HCEC 1CT (cell line): ENCODE measurements at places on chromosomes 6 and 20.

- no peak for DNase-seq
These were observed 102.7 kb downstream of the BMP5 start for GRCh38 chr6:55772730-55773129.

DNA sequence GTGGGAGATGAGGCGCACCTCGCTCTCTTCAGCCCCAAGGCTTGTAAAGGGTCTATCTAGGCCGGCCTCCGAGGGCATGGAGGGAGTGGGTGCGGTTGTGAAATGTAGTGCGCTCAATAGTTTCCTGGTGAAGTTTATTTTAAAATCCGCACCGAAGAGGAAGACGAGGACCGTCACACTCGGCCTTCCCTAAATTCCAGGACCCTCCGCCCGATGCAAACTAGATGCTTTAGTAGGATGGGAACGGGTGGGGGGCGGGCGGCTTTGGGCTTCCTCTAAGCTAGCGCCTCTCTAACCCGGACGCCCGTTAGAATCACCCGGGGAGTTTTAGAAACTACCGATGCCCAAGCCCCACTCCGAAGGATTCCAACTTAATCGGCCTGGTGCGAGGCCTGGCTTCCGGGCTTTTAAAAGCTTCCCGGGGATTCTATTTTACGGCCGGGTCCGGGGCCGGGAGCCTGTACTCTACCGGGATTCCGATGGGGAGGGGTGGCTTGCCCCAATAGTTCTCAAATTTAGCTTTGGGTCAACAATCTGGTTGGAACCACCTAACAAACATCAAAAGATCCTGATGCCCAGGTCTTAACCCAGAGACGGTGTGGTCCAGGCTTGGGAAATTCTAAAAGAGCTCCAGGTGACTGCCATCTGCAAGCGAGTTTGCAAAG lies 548 bp upstream of the BCAS4 start:
- DNase-seq: no peak

DNA sequence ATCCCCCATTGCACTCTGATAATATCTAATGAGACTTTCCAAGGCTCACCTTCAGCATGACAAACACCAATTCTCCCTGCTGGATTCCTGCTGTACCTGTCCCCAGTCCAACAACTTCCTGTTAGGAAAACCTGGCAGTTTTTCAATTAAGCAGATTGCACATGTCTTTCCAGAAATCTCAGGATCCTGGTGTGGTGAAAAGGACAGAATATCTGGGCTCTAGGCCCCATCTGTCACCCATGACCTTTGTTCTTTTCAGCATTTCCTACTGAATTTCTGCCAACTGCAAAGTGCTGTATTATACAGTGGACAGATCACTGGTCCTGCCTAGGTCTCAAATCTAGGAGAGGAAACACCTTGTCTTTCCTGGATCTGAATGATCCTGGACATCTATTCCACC lies 27.7 kb upstream of the DTNBP1 start:
- no peak for DNase-seq

DNA sequence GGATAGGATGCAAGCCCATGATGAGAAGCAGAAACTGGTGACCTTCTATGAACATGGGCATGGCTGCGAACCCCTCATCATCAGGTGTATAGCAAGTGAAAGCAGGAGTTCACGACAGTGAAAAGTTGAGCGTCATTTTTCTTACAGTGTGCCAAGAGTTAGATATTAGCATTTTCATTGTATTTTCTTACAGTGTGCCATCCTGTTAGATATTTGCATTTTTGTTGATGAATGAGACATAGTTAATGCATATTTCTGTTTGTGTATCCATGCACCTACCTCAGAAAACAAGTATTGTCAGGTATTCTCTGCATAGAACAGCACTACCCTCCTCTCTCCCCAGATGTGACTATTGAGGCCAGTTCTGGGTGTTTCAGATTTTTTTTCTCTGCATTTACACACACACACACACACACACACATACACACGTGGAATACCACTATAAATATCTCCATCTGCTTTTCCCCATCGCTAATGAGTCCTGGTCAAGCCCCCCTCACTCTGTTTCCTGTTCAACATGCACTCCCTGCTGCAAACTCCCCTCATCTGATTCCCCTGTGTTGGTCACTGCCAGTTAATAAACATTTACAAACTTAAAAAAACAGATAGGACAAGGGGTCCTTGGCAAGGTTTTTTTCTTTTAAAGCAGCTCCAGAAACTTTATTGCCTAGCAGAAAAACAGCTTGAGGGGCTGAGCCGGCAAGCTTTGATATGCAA lies 41.7 kb downstream of the PLN start:
- DNase-seq: no peak

- no peak for DNase-seq
These were observed 90.3 kb downstream of the ARHGAP18 start for GRCh38 chr6:129619579-129620233.

- peak; percentile 81 for DNase-seq
These were observed 2.7 kb upstream of the HACE1 start for GRCh38 chr6:104862456-104862855.

DNA sequence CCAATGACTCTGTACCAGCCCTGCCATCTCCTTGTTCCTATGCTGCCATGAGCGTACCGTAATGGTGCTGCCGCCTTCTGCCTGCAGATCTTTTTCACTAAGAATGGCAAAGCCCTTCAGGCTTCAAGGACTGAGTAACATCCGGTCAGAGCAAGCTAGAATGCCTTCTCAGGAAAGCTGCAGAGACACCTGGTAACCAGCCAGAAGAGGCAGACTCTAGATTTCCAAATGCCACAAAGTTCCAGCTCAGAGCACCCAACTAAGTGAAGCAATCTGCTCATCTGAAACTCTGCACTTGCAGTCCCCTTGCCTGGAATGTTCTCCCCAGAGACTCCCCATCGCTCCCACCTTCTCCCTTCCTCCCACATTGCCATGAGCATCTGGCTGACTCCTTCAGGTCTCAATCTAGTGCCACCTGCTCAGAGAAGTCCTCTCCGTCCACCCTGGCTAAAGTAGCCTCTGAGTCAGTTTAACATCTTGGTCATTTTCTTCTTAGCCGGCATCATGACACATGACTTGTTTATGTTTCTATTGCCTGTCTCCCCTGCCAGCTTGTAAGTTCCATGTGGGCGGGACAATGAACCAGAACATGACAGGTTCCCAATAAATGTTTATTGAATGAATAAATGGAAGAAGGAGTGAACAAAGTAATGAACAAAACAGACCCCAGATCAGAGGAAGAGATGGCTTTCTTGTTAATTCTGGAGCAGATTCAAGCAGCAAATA lies 6.9 kb upstream of the OCSTAMP start:
- DNase-seq: peak; percentile 10

DNA sequence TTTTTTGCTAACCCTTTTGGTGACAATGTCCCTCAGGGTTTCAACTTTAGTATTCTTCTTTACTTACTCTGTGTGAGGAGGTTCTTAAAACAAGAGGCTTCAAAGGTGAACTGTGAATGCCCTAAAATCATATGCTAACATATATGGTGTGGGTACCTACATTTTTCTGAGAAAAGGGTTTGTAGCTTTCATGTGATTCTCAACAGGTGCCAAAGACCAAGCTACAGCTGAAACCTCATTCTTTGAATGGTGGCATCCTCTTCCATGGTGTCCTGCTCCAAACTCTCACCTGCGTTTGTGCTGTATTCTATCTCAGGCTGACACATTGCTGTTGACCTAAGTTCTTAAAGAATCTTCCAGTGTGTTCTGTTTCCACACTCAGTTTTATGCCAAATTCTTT lies 177.3 kb downstream of the PRL start:
- no peak for DNase-seq

DNA sequence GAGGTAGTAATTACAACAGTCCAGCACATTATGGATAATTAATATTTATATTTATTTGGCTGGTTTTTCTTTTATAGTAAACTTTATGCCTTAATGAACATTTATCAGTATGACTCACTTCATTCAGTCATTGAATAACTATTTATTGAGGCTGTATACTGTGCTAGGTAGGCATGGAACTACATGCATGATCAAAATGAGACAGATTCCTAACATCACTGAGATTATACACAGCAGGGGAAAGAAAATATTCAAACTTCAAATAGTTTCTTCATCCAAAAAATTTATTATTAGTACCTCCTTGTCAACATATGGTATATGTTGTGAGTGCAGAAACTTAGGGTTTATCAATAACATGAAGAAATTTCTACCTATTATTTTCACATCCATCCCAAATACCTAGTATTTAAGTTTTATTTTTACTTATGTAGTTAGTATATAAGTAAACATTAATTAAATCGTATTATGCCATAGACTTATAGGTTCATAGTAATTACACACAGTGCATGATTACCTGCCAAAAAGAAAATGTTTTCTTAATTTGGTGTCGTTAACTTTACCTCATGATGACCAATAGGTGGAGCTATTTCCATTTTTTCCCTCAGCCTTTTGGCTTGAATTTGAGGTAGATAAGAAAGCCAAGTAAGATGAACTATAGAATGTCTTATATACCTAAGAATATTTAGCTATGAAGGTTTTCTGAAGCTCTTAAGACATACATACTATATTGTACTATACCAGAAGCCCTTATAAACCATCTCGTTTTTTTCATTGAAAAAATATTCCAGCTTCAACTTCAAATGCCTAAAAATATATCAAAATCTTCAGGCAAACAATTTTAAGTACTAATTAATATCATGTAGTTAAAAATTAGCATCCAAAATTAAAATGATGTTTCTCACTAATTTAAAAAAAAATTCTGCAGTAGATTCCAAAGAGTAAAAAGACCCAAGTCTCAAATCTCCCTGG lies 12.5 kb upstream of the TMEM30A start:
- peak; percentile 46 for DNase-seq

DNA sequence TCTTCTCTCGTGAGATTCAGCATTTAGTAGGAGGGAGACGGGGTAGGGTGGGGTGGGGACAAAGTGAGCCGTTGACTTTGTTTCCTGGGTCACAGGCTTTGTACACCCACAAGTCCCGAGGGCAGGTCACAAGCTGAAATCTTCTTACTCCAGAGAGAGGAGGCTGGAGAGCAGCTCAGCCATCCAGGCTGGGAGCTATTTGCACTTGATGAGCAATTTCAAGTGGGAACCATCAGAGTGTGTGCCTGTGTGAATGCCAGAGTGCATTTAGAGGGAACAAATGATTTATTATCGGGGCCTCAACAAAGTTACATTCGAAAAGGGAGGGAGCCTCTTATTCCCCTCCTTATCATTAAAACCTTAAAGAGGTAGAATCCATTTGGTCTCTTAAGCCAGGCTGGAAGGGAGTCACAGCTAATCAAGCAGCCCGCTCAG lies 155.7 kb upstream of the JARID2 start:
- DNase-seq: no peak

DNA sequence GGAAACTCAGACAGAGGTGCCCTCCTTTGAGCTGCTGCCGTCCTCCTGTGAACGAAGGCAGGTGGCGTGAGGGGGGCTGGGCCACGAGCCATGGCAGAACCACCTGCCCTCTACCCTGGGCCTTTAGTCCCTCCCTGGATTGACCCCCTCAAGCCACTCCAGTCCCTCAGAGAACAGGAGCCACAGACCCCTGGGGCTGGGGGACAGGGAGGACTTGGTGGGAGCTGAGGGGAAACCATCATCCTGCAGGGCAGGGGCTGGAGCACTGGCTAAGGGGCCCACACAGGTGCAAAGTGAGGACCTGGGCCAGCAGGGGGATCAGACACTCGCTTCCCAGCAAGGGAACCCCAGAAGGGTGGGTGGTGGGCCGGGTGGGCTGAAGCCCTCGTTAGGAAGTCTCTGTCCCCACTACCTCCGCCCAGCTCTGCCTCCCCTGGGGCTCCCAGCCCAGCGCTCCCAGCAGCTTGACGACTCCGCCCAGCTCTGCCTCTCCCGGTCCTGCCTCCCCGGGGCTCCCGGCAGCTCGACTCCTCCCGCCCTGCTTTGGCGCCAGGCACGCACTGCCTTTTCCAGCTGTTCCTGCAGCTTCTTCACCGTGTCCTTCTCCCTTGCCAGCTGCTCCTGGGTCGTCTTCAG lies 44.4 kb downstream of the DSTN start:
- no peak for DNase-seq

- no peak for DNase-seq
These were observed 5.8 kb downstream of the BTN3A3 start for GRCh38 chr6:26445934-26446667.

DNA sequence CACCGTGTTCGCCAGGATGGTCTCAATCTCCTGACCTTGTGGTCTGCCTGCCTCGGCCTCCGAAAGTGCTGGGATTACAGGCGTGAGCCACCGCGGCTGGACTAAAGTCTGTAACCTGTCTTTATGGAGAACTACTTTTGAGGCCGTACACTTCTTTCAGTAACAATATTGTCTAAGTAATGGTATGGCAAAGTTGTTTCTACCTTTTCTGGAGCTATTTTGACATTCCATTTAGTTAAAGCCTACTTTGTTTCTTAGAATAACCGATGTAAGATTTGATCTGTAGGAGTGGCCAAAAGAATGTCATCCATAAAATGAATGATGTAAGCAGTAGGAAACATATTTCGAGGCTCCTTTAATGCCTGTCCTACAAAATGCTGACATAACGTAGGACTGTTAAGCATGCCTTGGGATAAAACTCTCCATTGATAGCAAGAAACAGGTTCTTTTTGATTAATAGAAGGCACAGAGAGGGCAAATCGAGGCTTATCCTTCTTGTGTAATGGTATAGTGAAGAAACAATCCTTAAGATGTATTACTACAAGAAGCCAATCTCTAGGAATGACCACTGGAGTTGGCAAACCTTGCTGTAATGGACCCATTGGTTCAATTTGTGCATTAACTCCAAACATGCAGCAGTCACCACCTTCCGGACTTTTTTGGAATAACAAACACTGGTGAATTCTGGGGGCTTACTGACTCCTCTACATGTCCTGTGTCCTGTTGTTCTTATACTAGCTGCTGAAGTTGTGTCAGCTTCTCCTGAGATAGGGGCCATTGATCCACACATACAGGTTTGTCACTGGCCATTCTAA lies 35.9 kb downstream of the HLA-DRA start:
- DNase-seq: no peak

GRCh38 chr6:37867756-37868446 lies 48.4 kb downstream of the ZFAND3 start:
- DNase-seq: no peak

- DNase-seq: no peak
These were observed 1.5 kb downstream of the CD2AP start for GRCh38 chr6:47479140-47479508.

DNA sequence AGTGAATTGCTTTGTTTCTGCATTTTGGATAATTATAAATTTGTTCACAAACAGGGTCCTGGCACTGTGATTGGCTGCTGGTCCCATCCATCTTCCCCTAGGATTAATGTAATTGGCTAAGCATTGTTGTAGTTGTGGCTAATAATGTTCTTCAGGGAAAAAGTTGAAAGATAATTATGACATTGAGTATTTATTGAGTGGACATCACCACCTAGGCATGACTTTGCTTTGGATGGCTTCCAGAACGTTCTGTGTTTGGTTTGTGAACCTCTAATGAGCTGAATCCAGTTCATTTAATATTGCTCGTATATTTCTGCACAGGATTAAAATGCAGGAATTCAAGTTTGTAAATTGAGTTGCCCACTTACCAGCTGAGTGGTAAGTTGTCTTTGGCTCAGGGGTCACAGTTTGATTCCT lies 55.1 kb downstream of the ARID1B start:
- DNase-seq: peak; percentile 37
